ENCODE measurements at places on chromosomes 16 and 17.

DNA sequence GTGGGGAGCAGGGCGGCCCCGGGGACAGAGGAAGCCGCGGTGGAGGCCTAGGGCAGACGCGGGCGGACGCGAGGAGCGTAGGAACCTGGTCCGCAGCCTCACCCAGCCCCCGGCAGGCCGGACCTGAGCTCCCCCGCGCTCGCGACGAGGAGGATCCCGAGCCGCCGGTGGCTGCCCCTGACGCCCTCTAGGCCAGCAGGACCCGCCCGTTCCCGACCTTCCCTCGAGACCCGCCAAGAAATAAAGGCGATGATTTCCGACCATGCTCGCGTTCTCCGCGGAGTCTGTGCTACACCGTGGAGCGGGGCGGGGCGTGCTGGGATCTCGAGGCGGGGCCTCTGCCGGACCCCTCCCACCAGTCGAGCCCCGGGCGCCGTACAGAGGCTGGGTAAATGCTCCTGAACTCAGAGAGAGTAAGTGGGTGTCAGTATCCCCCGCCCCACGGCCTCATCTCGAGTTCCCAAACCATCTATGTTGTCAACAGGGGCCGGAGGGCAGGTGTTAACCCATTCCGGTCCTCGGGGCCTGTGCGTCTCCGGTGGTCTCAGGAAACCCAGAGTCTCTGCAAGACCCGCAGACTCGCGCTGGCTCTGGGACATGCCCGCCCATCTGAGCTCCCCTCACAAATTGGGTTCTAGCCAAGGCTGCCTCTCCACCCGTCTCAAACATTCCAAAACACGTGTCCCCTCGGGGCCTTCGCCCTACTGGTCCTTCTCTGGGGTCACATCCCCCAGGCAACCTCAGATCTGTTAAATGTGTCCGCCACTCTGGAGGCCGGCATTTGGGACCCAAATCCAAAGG is 13.7 kb downstream of the SYCE1L start:
- DNase-seq: peak; percentile 40

DNA sequence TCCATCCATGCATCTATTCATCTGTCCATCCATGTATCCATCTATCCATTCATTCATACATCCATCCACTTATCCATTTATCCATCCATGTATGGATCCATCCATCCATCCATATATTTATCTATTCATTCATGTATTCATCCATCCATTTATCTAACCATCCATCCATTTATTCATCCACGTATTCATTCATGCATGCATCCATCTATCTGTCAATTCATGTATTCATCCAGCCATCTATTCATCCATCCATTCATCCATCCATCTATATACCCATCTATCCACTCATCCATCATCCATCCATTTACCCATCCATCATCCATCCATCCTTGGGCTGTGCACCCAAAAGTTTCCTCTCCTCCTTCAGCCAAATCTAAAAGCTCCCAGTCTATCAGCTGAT is 43.4 kb downstream of the GDE1 start:
- no peak for DNase-seq

DNA sequence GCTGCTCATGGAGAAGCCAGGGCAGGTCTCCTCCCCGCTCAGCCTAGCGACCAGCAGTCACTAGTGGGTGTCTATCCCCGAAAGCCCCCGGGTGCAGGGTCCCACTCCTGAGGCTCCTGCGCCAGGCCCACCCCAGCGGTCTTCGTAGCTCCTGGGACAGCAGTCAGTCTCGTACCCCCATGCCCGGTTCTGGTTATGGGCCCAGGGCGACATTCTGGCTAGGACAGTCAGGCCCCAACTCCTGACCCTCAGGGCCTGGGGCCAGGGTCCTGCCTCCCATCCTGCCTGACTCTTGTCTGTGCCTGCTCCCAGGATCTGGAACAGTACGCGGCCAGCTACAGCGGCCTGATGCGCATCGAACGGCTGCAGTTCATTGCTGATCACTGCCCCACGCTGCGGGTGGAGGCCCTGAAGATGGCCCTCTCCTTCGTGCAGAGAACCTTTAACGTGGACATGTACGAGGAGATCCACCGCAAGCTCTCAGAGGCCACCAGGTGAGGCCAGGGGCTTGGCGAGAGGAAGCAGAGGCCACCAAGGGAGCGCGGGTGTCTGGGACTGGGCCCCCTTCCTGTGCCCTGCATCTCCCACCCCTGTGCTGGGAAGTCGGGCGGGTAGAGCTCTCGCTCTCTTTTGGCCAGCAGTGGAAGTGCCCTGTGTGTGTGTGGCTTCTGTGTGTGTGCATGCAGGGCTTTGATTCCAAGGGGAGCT is 2.0 kb downstream of the GPS1 start:
- no peak for DNase-seq

GRCh38 chr16:31082368-31083045 is 6.2 kb downstream of the PRSS53 start:
- DNase-seq: no peak

- DNase-seq: no peak
Observed at GRCh38 chr17:49925921-49926320, 43.1 kb upstream of the DLX4 start.

- no peak for DNase-seq
Observed at GRCh38 chr17:37174205-37174604, 201.6 kb upstream of the C17orf78 start.

Measured in stimulated activated CD8-positive, alpha-beta memory T cell treated with anti-CD3 and anti-CD28 coated beads, Interleukin-15, amount 100 ng/mL, for 4 hours (primary cell).